CD4-positive, alpha-beta T cell (primary cell): ENCODE measurements at places on chromosomes 1 and 21.

GRCh38 chr1:52186449-52186848 lies 44.6 kb downstream of the ZFYVE9 start:
- DNase-seq, result no peak
- H3K36me3 ChIP-seq, result no peaks in the 10 kb centered on the region
- H3K27ac ChIP-seq, result no peak overlapping the region
- no peaks in the 10 kb centered on the region for H3K27me3 ChIP-seq
- H3K4me3 ChIP-seq, result no peak overlapping the region
- H3K4me1 ChIP-seq, result no peaks in the 10 kb centered on the region

DNA sequence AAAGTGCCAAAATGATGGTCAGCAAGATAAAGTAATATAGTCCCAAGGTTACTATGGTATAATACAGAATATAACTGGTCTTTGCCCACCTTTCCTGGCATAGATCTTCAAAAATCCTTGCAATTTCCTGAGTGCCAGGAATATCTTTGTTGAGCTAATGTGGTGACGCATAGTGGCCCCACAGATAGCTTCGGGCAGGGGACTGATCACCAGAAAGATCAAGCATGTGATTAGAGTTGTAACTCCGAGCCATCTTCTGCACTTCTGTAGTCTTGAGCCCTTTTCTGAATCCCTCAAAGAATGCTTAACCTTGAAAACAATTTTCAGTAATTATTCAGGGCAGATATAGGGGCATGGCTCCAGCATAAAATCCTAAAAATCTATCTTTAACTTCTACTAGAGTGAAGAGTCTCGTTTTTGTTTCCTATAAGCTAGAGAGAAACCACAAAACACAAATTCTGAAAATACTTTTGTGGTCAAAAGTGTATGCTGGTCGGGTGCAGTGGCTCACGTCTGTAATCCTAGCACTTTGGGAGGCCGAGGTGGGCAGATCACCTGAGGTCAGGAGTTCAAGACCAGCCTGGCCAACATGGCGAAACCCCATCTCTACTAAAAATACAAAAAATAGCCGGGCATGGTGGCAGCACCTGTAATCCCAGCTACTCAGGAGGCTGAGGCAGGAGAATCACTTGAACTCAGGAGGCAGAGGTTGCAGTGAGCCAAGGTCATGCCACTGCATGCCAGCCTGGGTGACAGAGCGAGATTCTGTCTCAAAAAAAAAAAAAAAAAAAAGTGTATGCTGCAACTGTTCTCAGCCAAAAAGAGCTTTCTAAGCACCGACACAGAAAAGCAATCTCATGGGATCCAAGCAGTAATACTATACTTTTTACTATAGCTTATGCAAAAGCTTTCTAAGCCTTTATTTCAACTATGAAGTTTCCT lies 62.8 kb downstream of the NVL start:
- peaks cover 19% of the 10 kb centered on the region for H3K36me3 ChIP-seq
- no peaks in the 10 kb centered on the region for H3K27me3 ChIP-seq
- H3K27ac ChIP-seq, result no peak overlapping the region
- no peak for DNase-seq
- H3K4me3 ChIP-seq, result no peak overlapping the region
- no peaks in the 10 kb centered on the region for H3K4me1 ChIP-seq

DNA sequence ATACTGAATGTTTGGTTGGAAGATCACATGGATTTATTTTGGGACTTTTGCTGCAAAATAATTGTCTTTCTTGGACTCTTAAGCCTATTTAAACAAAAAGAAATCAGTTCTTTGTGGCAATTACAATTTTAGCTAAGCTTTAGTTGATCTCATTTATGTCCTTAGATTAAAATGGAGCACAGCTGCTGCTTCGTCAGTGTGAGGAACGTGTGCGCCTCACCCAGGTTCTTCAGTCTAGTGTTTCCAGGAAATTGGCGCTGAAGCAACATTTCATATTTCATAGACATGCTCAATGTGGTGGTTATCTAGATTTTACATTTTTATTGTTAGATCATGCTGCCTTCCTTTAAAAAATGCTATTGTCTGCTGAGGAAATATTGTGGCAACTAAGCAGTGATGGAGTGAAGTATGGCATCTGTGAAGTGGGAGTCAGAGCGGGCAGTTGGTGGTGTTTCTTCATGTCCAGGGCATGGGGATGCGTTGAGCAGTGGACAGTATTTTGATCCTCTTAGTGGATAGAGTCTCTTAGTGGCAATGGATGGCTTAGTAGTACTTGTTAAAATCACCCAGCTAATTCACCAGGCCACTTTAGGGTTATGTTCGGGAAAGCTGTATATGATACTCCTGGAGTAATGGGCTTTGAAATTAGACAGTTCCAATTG lies 5.6 kb downstream of the DDI2 start:
- H3K4me3 ChIP-seq, result no peak overlapping the region
- DNase-seq, result no peak
- peaks cover 21% of the 10 kb centered on the region for H3K36me3 ChIP-seq
- H3K27ac ChIP-seq, result no peak overlapping the region
- H3K4me1 ChIP-seq, result peaks cover 47% of the 10 kb centered on the region
- H3K27me3 ChIP-seq, result no peaks in the 10 kb centered on the region

- H3K36me3 ChIP-seq, result peaks cover 58% of the 10 kb centered on the region
- no peak overlapping the region for H3K4me3 ChIP-seq
- no peaks in the 10 kb centered on the region for H3K27me3 ChIP-seq
- DNase-seq, result no peak
- peaks cover 39% of the 10 kb centered on the region for H3K4me1 ChIP-seq
Observed at GRCh38 chr1:8404460-8405370, 86.8 kb downstream of the SLC45A1 start.

DNA sequence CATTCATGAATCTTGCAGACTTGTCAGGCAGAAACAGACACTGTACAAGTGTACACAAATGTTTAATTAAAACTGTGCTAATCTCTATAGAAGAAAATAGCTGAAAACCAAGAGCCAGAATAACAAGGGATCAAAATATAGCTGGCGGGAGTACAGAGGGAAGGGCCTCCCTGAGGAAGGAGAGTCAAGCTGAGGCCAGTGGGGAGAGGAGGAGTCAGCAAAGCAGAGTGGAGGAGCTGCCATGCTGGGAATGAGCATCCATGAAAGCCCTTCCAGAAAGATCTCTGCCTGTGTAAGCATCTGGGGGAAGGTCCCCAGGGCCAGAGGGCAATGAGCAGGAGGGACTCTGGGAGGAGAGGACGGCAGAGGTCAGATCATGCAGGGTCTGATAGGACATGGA lies 15.1 kb downstream of the SLAMF8 start:
- no peaks in the 10 kb centered on the region for H3K27me3 ChIP-seq
- H3K27ac ChIP-seq, result no peak overlapping the region
- DNase-seq, result no peak
- no peaks in the 10 kb centered on the region for H3K36me3 ChIP-seq
- no peaks in the 10 kb centered on the region for H3K4me1 ChIP-seq
- no peak overlapping the region for H3K4me3 ChIP-seq

DNA sequence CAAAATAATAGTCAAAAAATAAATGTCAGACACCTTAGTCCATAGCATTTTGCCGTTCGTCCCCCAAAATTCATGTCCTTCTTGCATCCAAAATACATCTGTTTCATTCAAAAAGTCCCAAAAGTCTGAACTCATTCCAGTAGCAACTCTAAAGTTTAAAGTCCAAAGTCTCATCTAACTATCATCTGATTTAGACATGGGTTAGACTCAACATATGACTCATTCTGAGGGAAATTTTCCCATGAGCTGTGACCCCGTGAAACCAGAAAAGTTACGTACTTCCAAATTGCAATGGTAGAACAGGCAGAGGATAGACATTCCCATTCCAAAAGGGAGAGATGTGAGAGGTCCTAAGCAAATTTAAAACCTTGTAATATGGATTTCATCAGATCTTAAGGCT lies 48.6 kb upstream of the CACHD1 start:
- no peak overlapping the region for H3K4me3 ChIP-seq
- no peaks in the 10 kb centered on the region for H3K27me3 ChIP-seq
- no peaks in the 10 kb centered on the region for H3K4me1 ChIP-seq
- H3K27ac ChIP-seq, result no peak overlapping the region
- DNase-seq, result no peak

DNA sequence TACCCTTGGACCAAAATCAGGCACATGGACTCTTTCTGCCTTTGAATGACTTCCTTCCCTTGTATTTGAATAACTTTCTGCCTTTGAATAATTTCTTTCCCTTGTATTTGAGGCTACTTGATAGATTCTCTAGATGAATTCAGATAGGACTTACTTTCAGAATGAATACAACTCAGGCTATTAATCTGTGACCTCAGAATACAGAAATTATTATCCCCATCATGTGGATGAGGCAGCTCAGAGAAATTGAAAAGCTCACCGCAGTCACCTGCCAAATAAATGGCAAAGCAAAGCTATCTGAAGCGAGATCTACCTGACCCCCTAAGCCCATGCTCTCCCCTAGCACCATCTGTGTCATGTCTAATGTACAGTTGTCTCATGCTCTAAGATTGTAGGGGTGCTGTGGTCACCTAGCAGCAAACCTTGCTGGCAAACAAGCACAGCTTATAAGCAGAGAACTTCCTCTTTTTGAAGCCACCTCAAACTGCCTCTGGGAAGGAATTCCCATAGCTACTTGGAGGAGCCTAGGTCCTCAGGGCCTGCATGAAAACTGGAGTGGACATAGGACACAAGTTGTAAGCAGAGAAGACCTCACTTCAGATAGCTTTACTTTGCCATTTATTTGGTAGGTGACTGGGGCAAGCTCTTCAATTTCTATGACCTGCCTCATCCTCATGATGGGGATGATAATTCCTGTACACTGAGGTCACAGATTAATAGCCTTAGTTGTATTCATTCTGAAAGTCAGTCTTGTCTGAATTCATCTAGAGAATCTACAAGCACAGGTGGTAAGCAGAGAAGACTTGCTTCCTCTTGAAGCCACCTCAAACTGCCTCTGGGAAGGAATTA lies 66.1 kb downstream of the FASLG start:
- H3K27me3 ChIP-seq, result no peaks in the 10 kb centered on the region
- H3K36me3 ChIP-seq, result no peaks in the 10 kb centered on the region
- H3K4me3 ChIP-seq, result no peak overlapping the region
- peaks cover 8% of the 10 kb centered on the region for H3K4me1 ChIP-seq
- H3K27ac ChIP-seq, result no peak overlapping the region

- DNase-seq, result peak; percentile 51
- H3K27me3 ChIP-seq, result peaks cover 81% of the 10 kb centered on the region
- H3K27ac ChIP-seq, result no peak overlapping the region
- peak overlapping the region; percentile 9 for H3K4me3 ChIP-seq
- H3K36me3 ChIP-seq, result no peaks in the 10 kb centered on the region
Observed at GRCh38 chr1:156927215-156928042, 7.0 kb downstream of the LRRC71 start.

DNA sequence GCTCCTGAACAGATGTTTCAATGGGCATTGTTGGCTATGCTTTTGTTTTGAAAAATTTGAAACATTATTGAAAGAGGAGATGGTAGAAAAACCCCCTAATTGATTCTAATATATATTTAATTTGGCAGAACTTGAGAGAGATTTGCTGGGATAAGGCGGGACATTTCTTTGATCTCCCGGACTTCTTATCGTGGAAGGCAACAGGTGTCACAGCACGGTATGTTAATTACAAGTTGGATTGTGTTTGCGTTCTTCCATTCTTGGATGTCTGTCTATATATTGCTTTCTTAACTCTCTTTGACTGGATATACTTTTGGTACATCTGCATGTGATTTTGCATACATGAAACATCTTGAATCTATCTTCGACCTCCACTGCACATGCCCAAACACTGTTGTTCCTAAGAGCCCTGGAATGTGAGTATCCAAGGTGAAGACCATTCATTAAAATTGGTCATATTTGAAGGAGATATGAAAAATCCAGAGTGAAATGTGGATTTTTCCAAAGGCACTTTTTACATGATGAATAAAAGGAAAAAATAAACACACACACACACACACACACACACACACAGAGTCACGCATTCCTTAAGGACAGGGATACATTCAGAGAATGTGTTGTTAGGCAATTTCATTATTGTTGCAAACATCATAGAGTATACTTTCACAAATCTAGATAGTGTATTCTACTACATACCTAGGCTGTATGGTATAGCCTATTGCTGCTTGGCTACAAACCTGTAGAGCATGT lies 81.9 kb downstream of the FGGY start:
- H3K27ac ChIP-seq, result no peak overlapping the region
- DNase-seq, result no peak
- no peaks in the 10 kb centered on the region for H3K36me3 ChIP-seq

GRCh38 chr1:37893673-37894072 lies 34.3 kb upstream of the MTF1 start:
- no peak for DNase-seq
- H3K27me3 ChIP-seq, result no peaks in the 10 kb centered on the region
- peaks cover 10% of the 10 kb centered on the region for H3K36me3 ChIP-seq
- no peak overlapping the region for H3K4me3 ChIP-seq
- H3K4me1 ChIP-seq, result no peaks in the 10 kb centered on the region

DNA sequence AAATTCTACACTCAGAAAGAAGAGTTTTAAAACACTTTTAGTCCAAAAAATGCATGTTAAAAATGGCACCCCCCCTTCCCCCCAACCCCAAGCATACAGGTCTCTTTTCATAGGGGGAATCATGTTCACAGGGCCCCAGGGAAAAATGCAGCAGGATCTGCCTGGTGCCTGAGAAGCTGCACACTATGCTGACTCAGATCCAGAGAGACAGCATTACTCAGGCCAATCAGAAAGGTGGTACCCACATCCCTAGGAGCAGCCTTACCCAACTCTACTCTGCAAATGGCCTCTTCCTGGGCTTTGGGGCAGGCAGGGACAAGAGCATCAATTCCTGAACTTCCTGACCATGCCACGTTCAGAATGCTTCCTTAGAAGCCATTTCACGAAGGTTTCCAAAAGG lies 119.0 kb downstream of the HIVEP3 start:
- peaks cover 53% of the 10 kb centered on the region for H3K4me1 ChIP-seq
- no peak overlapping the region for H3K27ac ChIP-seq
- no peak for DNase-seq
- H3K36me3 ChIP-seq, result peaks cover 2% of the 10 kb centered on the region
- H3K27me3 ChIP-seq, result no peaks in the 10 kb centered on the region
- no peak overlapping the region for H3K4me3 ChIP-seq

GRCh38 chr1:209267968-209268367 lies 315.5 kb upstream of the CAMK1G start:
- no peaks in the 10 kb centered on the region for H3K27me3 ChIP-seq
- H3K4me3 ChIP-seq, result no peak overlapping the region
- no peaks in the 10 kb centered on the region for H3K4me1 ChIP-seq

DNA sequence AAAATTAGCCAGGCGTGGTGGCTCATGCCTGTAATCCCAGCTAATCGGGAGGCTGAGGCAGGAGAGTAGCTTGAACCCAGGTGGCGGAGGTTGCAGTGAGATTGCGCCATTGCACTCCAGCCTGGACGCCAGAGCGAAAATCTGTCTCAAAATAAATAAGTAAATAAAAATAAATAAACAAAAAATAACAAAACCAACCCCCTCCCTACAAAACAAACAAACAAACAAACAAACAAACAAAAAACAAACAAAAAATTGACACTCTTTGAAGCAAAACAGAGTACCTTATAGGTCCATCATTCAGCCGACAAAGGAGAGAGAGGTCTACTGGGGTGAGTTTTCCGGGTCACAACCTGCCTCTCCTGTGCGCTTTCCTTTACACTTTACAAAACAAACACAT lies 5.4 kb upstream of the KDF1 start:
- H3K36me3 ChIP-seq, result no peaks in the 10 kb centered on the region
- peaks cover 3% of the 10 kb centered on the region for H3K4me1 ChIP-seq
- H3K4me3 ChIP-seq, result no peak overlapping the region
- no peaks in the 10 kb centered on the region for H3K27me3 ChIP-seq
- no peak overlapping the region for H3K27ac ChIP-seq
